ENCODE measurements at places on chromosomes 13 and 19.

GRCh38 chr13:44117351-44117750 is 237.6 kb downstream of the LACC1 start:
- peak; percentile 13 for DNase-seq

DNA sequence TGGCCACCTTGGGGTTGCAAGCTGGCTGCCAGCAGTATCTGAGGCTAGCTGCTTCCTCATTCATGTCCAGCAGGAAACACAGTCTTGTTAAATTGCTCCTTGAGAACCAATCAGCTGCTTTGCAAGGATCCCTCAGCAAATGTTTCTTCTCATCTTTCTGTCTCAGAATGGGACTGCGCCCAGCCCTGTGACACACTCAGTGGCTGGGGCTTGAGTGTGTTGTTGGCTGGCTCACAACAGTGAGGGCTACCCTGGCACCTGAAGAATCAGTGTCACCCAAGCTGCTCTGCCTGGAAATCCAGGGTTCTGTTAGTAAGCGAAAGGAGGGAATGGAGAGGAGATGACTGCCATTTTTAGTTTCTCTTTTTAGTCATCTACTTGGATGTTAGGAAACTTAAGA is 317.2 kb downstream of the DCT start:
- no peak for DNase-seq

DNA sequence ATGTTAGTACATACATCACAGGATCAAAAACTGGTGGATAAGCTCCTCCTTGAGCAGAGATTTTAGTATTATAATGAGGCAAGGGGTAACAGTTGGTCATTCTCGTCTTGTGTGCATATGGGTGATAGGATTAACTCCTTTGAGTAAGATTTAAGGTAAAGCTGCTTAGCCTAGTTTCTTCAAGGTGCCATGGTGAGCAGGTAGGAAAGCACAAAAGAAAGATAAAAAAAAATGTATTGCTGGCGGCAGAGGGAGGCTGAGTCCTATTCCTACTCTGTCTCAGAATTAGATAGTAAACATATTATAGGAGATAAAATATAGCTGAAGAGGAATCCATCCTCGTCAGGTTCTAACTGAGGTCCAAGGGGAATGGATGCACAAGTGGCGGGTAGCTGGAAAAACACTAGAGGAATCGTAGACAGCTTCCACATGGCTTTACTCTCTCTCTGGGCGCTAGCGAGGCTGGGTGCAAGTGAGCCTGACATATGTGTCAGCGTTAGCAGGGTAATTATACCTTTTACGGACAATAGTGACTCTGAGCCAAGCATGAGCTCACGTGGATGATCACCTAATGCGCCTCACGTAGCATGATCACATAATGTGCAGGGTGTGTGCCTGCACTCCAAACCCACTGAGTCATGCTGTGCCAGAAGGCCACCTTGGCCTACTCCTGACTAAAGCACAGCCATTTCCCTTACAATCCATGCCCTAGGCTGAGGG is 734.3 kb upstream of the MIR17HG start:
- DNase-seq = no peak

DNA sequence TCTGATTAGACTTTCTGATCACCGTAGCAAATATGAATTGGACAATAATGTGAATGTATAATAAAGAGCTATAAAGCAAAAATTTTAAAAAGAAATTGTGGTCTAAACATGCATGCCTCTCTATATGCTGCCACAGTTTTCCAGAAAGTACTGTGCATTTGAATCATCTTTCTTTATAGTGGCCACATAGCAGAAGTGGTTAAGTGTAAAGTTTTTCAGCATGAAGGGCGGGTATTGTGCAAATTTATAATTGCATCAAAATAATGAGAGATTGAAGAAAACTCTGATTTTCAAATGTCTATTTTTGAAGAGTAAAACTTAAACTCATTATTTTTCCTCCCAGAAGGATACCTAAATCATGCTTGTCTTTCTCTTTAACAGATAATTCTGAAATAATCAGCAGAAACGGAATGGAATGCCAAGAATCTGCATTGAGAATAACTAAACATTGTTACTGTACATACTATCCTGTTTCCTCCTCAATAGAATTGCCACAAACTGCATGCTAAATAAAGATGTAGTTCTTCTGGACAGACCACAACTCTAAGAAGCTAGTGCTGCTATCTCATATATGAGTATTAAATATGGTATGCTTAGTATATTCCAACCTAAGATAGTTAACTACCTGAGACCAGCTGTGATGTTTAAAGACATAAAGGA is 42.9 kb upstream of the RAP2A start:
- DNase-seq = no peak

DNA sequence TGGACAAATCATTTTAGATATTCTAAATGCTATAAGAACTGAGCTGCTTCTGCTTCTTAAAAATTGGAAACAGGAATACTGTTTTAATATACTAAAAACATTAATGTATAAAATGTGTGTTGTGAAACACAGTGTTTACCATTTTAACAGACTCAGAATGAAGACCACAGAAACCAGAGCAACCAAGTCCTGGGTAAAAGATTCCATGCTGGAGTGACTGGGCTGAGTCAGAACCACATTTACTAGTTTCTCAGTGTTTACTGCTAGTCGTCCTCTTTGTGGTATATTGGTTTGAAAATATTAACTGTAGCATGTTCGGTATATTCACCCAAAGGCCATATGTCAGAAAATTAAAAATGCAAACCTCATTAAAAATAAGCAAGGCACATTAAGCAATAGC is 31.9 kb downstream of the ANKRD10 start:
- peak; percentile 29 for DNase-seq

- DNase-seq = peak; percentile 83
Observed at GRCh38 chr19:17385878-17386611, 8.0 kb downstream of the CCDC194 start.
